Amniotic epithelial cell (primary cell): ENCODE measurements at places on chromosomes 5 and 9.

DNA sequence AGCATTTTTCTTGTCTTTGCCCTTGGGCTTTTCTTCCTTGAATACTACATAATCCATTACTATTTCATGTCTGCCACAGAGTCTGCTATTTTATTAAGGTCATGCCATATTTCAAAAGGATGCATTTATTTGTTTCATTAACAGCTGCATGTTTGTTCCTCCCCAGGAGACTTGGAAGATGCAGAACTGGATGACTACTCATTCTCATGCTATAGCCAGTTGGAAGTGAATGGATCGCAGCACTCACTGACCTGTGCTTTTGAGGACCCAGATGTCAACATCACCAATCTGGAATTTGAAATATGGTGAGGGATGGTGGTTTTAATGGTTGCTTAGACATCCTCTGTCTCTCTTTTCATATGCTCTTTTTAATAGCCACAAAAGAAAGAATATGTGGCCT, 4.0 kb downstream of the IL7R start:
- DNase-seq = peak; percentile 7

DNA sequence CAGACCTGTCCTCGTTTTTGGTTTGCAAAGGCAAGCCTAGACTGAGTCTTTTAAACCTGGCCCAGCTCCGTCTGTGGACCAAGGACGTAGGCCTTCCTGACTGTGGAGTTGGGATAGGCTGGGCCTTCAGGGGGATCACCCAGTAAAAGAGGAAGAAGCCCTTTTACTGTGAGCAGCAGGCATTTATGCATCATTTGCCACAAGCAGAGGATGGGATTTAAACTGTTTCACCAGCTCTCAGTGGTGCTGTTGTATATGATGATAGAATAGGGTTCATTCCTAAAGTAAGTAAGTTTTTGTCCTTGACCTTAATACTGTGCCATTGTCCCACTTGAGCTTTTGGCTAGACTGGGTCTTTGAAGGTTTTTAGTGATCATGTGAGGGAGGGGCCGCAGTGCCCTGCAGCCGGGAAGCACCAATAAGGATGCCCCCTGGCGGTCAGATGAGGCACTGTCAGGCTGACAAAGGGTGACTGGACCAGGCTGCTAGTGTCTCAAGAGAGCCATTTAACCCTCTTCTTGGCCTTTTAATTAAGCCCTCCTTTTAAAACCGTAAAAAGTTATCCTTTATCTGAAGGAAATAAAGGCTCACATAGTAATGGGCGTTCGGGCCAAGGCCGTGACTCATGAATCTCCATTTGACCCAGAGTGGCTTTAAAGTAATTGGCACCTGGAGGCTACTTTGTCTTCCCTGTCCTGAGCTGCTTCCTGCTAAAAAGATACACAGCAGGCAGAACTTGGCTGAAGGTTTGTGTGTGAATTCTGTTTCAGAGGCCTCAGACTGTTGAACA, 74.0 kb downstream of the UBAP1 start:
- DNase-seq = peak; percentile 34

- DNase-seq = no peak
Observed at GRCh38 chr9:703392-703791, 138.1 kb upstream of the DMRT1 start.

DNA sequence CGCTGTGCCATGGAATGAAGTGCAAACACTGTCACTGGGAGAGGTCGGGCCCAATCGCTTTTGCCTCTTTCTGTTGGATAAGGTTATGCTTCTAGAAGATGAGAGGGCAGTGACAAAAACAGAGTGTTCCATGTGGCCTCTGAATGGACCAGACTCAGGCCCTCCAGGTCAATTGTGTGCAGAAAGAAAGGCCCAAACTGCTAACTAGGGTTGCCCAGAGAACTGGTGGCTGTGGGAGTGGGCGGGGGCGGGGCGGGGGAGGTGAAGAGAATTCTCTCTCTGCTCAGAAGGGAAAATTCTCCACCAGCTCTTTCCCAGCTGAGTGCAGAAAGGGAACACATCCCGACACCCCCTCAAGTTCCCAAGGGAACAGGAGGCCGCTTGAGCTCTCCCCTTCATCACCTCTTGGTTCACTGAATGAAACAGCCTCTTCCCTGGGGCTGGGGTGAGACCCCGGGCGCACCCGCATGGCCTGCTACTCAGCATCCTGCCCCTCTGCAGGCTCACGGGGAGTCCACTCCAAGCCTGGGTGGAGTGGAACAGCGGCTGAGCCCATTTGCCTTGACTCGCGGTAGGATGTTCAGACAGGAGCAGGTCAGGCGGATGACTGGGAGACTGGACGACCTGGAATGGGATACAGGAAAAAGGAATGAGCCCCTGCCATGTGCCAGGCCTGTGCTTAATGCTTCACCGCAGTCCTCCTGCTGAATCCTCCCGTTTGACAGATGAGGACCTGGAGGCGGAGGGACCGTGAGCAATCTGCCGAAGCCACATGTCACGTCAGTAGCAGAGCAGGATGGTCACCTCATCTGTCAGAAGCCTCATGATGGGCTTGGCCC, 93.8 kb upstream of the FANCC start:
- DNase-seq = no peak

- DNase-seq = no peak
Observed at GRCh38 chr5:86974955-86975354, 292.7 kb upstream of the RASA1 start.

DNA sequence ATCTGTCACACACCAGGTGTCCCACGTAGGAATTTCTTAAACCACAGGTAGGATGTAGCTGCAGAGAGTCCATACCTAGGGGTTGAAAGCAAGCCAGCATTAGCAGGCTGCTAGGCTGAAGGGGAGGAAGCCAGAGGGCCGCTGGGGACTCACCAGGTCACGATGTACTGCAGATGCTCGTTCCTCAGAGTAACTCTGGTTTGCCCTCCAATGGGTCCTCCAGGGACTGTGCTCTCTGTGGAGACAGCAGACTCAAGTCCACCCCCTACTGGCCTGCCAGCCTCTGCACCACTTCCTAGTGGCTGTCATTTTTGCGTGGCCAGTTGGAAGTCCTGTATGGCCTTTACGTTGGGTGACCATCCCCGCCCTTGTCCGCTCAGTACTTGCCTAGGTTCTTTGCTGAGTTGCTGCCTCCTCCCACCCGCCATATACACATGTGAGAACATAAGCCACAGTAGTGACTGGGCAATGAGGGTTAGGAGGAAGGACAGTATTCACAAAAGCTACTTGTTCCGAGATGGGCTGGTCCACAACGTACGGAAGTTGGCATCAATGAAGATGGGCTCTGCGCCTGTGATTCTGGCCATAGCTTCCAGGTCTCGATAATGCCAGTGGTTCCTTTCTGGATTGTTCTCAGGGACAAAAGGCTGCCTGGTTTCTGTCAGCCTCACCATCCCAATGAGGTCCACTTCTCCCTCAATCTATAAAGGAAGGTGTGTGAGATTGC, 4.1 kb downstream of the RPL7A start:
- DNase-seq = peak; percentile 61

DNA sequence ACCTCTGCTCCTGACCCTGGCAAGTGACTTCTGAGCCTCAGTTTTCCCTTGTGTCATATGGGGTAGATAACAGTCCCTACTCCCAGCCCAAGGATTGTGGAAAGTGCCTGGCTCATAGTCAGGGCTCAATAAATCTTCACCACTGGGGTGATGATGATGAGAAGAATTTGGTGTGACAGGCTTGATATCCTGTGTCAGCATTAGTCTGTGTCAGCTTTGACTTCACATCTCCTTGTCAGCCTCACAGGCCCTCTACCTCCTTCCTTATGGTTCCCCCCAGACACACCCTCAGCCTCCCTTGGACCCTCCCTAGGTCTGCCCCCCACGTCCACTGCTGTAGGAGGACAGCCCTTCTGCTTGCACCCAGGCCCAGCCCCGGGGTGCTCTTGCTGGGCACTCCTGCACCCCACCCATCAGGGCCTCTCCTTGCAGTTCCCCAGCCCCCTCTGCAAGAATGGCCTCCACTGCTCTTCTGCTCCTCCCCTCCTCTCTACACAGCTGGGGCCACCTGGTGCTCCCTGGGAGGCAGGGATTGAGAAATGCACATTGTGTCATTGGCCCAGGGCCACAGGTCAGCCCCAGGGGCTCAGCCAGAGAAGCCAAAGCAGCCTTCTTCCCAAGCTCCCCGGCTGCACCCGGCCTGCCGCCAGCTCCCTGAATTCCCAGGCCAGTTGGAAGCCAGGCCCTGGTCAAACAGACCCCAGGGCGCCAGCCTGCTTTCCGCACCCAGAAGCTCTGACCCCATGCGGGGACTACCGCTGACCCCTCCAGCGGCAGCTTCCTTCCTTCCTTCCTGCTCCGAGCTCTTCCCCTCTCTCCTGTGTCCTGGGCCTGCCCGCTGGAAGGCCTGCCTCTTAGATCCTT, 7.7 kb downstream of the FGFR4 start:
- peak; percentile 69 for DNase-seq

GRCh38 chr5:81750308-81751008, 439 bp downstream of the SSBP2 start:
- no peak for DNase-seq

DNA sequence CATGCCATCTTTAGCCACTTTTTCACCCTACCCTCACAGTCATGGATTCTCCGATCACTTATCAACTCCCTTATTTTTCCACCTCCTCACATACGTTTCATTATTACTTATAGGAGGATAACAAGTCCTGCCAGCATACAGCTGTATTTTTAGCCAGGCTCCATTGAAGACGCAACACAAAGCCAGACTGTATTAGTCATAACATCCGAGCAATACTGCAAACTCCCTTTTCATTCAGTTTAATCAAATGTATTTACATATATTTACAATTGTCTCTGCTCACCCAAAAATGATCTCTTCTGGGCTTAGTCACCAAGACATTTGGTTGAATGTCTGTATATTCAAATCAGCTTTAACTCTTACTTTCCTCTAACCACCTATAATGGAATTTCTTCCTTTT, 126.4 kb upstream of the PRLR start:
- no peak for DNase-seq

DNA sequence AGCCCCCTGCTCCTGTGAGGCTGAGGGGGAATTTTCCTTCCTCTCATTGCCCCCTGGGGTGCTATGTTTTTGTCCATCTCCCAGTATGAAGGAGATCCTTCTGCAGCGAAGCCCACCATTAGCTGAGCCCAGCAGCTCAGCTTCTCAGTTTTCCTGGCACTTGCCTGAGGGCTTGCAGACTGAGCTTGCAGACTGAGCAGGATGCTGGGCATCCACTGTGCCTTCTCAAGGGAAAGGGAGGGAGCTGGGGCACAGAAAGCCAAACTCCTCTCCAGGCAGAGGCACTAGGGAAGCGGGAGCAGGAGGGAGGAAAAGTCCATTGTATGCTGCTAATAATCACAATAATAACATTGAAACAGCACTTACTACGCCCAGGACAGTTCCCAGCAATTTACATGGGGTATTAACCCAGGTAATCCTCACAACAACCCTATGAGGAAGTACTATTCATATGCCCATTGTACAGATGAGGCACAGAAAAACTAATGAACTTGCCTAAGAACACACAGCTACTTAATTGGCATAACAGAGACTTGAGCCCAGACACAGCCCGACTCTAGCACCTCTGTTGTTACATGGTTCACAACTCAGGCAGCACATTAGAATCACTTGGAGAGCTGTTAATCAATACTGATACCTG, 86.9 kb upstream of the SSBP2 start:
- no peak for DNase-seq

GRCh38 chr5:132766020-132766805, 10.8 kb downstream of the SEPTIN8 start:
- DNase-seq = no peak

DNA sequence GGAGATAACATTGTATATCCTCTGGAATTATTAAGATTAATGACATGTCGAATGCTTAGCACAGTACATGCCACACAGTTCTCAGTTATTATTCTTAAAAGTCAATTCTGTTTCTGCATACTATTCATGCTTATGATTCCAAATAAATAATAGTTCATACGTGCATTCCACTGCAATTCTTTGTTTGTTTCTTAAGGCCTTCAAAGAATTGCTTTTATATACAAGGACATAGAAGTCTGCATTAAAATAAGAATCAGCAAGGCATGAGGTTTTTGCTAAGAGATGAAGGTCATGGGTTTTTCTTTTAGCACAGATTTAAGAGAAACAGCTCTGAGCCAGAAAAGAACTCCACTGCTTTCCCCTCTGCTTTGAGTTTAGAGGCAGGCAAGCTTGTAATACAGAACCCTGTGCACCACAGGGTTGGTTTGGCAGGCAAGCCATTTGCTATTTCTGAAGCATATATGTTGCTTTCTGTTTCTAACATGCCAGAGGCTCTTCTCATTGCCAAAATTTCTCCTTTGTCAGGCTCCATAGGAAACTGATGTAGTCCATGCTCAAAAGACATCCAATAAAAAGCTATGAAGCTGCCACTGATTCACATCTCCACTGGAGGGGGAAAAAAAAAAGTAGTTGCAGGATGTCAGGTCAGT, 420.6 kb upstream of the TYRP1 start:
- no peak for DNase-seq

DNA sequence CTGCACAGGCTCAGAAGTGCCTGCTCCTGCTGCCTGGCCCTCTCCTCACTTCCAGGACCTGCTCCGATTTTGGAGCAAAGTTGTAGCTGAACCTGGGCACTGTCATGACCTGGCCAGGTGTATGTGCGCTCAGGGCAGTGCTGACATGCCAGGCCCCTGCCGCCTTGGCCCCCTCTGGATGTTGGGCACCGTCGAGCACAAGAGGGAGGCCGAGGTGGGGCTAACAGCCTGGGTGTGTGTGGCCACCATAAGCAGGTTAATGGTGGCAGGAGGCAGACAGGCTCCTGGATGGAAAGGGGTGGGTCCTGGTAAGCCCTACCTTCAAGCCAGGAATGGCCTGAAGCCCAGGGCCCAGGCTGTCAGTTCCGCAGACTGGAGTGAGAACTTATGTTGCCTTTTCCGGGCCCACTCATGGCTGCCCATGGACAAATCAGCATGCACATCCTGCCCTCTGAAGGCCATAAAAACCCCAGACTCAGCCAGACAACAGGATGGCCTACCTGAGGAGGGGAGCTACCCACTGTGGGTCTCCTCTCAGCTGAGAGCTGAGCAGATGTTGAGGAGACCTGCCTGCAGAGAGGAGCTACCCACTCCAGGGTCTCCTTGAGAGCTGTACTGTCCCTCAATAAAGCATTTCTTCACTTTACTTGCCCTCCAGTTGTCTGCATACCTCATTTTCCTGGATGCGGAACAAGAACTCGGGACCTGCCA, 66.2 kb downstream of the NACC2 start:
- DNase-seq = no peak

- no peak for DNase-seq
Observed at GRCh38 chr9:114174557-114174875, 19.2 kb downstream of the COL27A1 start.

DNA sequence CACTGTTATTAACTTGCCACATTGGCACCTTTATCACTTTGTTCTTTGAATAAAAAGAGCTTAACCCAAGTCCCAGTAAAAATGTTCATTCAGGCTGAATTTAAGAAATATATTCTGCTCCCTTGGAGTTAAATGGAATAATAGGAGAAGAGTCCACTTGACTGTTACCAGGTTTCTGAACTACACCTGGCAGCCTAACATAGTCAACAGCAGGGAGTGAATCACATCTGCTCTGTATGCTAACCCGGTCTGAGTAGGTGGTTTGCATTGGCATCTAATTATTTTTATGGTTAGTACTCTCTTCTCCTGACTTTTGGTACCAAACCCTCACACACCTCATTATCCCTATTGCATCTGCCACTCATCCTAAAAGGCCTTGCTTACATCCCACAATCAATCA, 86.7 kb downstream of the STK32A start:
- no peak for DNase-seq

- DNase-seq = no peak
Observed at GRCh38 chr5:140399979-140400729, 1.5 kb upstream of the ANKHD1 start.

GRCh38 chr5:72076621-72077300, 30.5 kb upstream of the MAP1B start:
- no peak for DNase-seq
